Fibroblast of skin of right biceps (primary cell): ENCODE measurements at places on chromosomes 12 and 14.

DNA sequence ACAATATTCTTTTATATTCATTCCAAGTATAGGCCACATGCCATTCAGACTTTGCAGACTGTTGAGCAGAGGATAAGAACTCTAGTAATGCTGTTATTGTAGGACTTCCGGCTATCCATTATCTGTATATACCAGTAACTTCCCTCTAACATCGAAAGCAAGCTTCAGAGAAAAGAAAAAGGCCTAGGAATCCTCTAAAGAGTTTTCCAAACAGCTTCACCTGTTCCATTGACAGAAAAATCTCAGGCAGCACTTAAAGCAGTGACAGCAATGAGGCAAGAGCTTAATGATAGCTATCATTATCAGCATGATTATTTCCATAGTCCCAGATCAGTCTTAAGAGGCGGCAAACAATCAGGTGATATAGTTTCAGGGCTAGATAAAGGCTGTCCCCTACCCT is 1.8 kb downstream of the CPNE8 start:
- no peak for DNase-seq

GRCh38 chr12:93043192-93043876 is 114.2 kb upstream of the EEA1 start:
- no peak for DNase-seq

DNA sequence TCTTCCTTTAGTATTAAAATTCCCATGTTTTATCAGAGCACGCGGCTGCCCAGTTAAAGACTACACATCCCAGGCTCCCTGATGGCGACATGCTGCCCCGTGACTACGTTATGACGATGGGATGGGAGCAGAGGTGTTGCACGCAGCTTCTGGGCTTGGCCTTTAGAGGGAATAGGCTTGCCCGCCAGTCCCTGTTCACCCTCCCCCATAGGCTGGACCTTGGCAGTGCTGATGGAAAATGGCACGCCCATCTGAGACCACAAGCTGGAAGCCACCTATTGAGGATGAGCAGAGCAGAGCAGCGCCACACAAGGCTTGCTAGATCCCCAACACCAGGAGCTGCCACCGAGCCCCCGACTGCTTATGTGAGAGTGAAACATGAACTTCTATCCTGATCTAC is 24.7 kb downstream of the TTC7B start:
- DNase-seq, result no peak

DNA sequence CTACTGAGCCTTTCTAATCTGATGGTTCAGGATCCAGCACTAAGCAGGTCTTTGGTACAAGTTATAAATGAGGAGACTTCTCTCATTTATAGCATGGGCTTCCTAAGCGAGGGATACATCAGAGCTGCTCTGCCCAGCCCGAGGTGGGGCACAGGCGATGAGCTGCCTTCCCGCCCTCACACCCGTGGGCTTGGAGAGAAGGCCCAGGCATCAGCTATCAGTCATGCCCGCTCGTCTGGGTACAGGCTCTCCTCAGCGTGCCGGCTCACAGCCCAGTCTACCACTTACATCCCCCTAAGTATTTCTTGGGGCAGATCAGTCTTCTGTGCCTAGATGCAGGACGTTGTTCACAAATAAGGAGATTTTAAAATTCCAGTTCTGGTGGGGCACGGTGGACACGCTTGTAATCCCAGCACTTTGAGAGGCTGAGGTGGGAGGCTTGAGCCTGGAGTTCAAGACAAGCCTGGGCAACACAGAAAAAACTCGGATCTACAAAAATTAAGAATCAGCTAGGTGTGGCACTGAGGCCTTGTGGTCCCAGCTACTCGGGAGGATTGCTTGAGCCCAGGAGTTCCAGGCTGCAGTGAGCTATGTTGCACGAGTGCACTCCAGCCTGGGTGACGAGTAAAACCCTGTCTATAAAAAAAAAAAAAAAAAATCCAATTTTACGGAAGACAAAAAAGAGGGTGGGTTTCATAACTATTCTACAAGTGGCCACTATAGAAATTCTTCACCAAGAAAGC is 57.0 kb downstream of the CCDC88C start:
- no peak for DNase-seq

GRCh38 chr12:103933237-103933636 is 3.0 kb downstream of the HSP90B1 start:
- DNase-seq, result no peak

GRCh38 chr14:93788293-93788542 is at the start of gene PRIMA1:
PRIMA1 (minus strand) TSS chr14:93788485; CDS start chr14:93787718, 767 bp downstream.
- DNase-seq, result no peak

DNA sequence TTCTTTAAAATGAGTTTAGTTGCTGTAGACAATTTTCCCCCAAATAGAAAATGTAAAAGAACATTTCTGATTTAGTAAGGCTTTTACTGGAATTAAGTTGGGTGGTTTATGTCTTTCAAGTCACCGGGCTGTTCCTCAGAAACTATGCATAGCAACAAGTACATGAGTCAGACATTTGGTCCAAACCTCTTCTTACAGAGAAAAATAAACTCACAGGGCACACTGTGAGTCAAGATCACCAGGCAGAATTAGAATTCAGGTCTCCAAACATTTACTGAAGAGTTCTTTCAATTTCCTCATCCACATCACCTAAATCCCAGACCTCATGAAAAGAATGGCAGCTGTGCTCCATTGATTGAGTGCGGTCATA is 476.1 kb upstream of the SOX5 start:
- DNase-seq, result peak; percentile 1

DNA sequence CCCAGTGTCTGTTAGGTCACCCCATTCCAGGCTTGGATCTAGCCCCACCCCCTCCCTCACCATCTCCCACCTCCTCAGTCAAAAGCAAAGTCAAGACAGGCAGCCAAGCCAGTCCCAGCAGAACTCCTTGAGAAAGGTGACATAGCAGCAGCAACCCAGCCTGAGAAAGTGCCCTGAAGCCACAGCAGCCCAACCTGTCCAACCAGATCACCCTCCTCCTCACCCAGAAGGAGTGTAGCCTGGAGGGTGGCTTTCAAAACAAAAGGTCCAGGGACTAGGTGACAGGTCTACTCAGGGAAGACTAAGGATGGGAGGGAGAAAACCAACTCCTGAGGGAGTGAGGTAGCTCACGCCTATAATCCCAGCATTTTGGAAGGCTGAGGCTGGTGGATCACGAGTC is 5.2 kb downstream of the RAB15 start:
- no peak for DNase-seq

- no peak for DNase-seq
Measured at GRCh38 chr12:127711108-127711507, 555.9 kb upstream of the TMEM132C start.

- peak; percentile 65 for DNase-seq
Measured at GRCh38 chr12:6038160-6038559, 86.3 kb downstream of the VWF start.

DNA sequence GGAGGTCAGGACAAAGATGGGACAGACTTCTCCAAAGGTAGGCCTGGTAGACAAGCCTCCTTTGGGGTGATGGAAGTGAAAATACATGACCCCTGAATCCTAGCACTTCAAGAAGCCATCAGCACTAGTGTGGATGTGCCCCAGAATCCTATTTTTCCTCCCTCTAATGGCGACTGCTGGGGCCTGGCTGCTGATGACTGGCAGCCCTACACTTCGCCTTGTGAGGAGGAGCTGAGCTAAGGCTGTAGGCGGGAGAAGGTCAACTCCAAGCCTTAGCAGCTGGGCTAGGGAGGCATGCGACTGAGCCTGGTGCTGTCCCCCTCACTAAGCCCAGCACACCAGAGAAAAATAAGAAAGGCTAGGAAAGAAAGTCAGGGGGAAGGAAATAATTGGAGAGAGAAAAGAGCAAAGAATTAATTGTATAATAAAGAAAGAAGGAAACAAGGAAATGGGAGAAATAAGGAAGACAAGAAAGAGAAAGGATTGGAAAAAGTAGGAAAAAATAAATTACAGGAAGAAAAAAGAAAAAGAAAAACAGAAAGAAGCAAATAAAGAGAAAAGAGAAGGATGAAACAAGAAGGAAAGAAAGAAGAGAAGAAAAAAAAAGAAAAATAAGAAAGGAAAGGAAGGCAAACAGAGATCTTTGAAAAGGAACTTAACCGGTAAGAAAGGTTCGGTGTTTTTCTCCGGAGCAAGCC is 4.7 kb upstream of the HOXC10 start:
- no peak for DNase-seq

- no peak for DNase-seq
Measured at GRCh38 chr14:66078006-66078405, 408.2 kb upstream of the CCDC196 start.

- DNase-seq, result no peak
Measured at GRCh38 chr14:103705118-103705503, 10.1 kb downstream of the XRCC3 start.

DNA sequence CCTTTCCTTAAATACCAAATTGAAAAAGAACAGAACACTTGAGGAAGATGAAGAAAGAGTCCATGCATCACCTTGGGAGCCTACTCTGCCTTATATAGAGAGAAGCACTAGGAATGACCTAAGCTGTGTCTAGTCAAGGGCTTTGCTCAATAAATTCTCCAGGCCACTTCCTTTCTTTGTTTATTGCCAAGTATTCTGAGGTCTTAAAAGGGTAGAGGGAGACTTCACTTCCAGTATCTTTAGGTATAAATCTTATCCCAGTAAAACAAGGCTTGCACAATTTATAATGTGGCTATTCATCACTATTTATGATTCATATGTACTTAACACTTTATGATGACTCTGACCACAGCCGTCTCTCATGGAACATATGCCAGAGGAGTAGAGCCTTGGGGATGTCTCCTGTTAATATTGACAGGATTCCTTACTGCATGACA is 85.1 kb upstream of the ARHGAP5 start:
- DNase-seq, result peak; percentile 98

DNA sequence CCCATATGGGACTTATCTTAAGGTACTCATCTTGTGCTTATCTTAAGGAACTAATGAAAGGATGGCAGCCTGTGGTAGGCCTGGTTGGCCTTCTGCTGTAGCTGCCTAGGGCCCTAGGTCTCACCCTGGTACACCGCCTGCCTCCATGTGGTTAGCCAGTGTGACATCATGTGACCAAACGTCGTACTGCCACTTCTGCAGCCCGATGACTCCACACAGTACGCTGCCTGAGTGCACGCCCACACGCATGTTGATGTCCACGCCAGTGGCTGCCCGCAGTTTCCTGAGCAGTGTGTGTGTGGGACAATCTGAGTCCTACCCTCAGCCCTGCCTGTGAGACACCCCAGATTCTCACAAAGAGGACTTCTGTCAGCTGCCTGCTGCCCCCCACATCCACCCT is 5.1 kb downstream of the ADCY4 start:
- DNase-seq, result no peak

DNA sequence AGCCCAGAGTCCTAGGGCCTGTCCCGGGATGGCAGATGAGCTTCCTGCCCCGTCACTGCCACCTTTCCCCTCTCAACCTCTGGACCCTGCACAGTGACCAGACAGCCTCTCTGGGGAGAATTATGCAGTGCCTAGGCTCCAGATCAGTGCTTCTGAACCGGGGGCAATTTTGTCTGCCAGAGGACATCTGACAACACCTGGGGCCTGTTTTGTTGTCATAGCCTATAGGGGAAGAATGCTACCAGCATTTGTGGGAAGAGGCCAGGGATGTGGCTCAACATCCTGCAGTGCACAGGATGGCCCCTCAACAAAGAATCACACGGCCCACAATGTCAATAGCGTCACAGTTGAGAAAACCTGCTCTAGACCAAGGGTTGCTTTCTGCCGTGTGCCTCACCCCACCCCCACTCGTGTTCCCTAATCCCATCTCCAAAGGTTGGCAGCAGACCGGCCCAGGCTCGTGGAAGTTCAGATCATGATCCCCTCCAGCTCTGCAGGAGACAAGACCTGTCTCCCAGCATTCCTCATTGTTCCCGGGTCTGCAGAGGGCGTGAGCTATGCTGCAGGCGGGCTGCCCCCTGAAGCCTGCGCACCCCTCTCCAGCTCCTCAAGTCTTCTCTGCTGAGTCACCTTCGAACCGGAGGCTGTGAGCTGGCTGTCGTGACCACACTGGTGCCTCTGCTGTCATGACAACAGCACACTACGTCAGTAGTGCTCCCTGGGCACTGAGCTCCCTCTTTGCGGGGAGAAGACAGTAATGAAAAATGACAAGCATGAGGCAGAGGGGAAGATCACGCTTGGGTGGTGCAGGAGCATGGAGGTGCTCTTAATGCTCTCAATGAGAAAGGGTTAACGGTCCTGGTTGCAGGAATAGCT is 2.0 kb upstream of the GAPDH start:
- DNase-seq, result peak; percentile 99

DNA sequence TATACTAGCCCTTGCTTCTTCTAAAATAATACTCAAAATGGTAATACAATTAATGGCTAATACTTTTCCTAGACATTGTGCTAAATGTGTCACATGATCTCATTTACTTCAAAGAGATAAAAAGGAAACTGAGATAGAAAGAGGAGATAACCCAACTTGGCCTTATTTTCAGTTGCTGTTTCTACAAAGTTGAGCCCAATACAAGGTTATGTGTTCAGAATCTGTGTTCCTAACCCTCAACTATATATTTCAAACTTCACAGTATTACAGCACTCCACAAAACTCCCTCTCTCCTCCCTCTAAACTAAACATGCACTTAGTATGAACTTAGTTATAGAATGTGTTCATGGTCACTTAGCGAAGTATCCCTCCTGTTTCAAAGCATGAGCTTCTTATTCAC is 277.9 kb downstream of the CCER1 start:
- DNase-seq, result no peak

DNA sequence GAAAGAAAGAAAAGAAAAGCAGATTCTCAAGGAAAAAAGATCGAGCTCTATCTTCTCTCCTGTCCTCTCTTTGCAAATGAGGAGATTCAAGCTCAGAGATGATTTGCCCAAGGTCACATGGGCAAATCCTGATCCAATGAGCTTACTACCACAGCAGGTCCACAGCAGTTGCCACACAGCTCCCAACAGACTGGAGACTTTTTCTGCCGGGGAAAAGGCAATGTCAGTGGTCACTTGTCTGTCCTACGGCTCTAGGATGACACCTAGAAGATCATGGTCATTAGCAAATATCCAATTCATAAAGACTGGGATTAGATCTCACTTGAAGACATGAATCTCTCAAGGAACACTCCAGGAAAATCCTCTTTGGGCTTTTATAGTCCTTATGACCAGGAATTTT is 58.8 kb downstream of the TTC7B start:
- no peak for DNase-seq

DNA sequence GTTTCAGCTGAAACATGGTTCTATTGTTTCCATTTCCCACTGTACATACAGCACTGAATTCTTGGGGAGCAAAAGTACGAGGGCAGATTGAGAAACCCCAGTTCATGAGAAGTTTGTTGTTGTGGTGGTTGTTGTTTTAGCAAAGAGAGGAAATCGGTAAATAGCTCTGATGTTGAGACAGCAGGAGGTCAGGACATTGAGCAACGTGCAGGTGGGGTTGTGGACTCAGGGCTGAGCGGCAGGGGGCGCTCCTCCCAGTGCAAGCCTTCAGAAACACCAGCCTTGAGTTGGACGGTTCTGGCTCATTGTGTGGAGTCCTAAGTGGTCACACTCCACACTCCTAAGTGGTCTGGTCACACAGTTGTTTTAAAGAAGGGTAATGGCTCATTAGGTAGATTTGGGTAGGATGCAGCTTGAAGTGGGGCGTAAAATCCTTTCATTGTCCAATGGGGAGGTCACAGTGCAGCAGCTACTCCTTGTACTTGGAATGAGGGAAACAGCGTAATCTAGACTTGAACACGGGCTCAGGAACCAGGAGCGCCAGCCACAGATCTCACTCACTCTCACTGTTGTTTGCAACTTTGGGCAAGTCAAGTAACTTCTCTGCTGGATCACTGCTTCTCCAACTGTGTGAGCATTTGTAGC is 14.5 kb upstream of the PWP1 start:
- DNase-seq, result no peak
